ENCODE measurements at places on chromosomes 6 and 20.

GRCh38 chr6:107618672-107619071 is 128.8 kb downstream of the SOBP start:
- DNase-seq = no peak

DNA sequence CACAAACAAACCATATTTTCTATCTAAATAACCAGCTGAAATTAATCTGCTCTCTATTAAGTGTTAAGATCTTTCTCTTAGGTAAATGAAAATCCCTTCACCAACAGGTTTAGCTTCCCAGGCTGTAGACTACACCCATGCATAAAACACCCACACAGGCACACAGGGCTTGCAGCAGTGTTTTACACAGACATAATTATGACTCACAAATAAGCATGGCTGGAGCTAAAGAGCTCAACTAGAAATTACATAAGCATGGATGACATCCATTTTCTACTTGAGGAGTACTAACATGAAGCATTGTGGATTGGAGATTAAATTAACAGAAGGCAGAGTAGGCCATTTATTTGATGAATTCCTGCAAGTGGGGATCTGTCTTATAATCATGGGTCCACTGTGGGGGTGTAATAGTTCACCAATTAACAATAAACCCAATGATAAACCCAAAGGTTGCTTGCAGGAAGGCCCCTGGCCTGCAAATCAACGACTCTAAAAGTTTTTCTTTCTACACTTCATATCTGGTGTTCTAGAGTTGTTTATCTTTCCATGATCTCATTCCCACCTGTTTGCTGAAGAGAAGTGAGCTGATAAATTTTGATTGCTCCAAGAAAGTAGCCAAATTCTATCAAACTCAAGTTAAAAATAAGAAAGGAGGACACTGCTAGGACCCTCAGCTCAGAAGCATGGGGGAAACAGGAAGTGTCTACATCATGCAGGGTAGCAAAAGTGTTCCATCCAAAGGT is 33.8 kb upstream of the E2F3 start:
- no peak for DNase-seq

DNA sequence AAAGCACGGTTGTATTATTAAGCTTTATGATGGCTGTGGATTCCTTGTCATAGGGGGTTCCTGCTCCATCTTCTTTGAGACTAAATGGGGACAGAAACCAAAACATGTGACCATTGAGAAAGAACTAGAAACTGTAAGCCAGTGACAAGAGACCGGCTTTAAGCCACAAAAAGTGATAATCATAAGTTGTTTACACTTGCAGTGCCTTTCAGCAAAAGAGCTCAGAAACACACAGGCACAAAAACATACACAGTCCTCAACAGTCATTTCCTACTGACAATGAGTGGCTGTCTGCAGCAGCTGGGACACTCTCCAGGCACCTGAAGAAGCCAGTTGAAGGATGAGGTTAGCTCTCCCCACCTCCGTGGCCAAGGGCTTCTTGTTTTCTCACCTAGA is 20.0 kb upstream of the UBE2J1 start:
- DNase-seq = no peak

GRCh38 chr20:32205843-32206759 is 1.4 kb downstream of the PLAGL2 start:
- no peak for DNase-seq

DNA sequence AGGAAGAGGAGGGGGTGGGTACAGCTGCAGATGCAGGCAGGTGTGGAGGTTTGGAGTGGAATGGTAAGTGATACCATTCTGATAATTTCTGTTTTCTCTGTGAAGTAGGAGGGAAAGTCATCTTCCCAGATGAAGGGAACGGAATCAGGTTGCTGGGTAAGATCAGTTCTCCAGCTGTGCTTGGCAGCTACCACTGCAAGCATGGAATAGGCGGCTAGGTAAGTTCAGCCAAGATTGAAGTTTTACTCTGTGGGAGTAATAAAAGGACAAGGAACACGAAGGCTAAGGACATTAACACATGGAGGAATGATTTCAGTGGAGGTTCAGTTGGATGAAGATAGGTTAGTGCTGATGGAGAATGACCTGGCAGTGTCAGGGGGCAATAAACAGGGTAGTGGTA is 128.3 kb downstream of the CARMIL1 start:
- no peak for DNase-seq

- no peak for DNase-seq
Measured at GRCh38 chr6:124769811-124770544, 192.3 kb upstream of the RNF217 start.

DNA sequence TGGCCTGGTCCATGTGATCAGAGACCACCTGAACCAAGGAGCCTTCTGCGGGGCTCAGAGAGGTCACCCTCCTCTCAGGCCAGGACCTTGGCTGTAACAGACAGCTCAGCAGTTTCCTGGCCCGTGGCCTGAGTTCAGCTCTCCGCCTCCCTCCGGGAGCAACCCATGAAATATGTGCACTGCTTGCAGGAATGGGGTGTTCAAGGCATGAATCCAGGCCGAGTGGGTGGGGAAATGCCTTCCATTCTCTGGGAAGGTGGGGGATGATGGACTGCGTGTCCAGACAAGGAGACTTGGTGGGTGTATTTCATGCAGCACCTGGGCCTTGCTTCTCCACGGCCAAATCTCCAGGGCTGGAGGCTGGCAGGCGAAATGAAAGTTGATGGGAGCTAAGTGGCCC is 46.0 kb downstream of the SIRPA start:
- no peak for DNase-seq

GRCh38 chr6:32393665-32394420 is 13.1 kb downstream of the BTNL2 start:
- peak; percentile 7 for DNase-seq

DNA sequence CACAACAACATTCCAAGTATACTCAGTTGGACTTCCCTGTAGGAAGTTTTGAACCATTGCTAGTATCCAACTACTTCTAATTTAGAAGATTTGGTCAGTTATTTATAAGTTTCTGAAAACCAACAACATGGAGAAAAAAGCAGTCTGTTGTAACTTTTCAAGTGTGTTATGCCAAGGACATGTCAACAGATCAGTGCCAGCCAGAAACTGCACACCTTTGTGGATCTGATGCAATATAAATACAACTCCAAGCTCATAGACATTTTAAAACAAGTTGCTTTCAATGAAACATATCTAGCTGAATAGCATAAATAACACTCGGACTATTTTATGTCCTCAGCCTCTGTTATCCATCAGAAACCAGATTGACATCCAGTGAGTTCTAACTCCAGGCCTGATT is 58.3 kb upstream of the CARMIL1 start:
- no peak for DNase-seq

DNA sequence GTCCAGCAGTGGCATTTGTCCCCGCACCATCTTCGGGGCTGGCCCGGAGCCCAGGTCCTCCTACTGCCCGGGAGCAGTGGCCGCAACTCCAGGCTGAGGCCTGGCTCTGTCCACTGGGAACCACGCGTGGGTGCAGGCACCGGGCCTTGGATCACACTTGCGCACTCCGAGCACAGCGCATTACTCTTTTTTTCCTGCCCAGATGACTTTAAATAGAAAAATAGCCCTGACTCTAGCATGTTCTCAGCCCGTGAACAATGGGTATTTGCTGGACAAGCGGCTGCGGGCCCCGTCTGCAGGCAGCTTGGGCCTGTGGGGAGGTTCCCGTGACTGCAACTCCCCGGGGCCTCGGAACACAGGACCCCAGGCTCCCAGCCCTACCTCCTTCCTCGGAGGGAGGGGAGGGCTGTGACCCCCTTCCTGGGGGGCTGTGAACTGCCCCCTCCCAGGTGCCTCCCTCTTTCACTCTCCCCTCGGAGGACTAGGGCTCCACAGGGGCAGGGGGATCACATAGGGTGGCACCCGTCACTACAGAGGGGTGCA is 162.2 kb downstream of the TBXT start:
- DNase-seq = no peak

- no peak for DNase-seq
Measured at GRCh38 chr6:47248446-47248845, 61.3 kb downstream of the TNFRSF21 start.

Data from foreskin fibroblast (primary cell).